Fibroblast of skin of right biceps (primary cell): ENCODE measurements at places on chromosomes 11 and 22.

GRCh38 chr11:8296038-8296649 lies 32.5 kb upstream of the LMO1 start:
- no peak for DNase-seq

DNA sequence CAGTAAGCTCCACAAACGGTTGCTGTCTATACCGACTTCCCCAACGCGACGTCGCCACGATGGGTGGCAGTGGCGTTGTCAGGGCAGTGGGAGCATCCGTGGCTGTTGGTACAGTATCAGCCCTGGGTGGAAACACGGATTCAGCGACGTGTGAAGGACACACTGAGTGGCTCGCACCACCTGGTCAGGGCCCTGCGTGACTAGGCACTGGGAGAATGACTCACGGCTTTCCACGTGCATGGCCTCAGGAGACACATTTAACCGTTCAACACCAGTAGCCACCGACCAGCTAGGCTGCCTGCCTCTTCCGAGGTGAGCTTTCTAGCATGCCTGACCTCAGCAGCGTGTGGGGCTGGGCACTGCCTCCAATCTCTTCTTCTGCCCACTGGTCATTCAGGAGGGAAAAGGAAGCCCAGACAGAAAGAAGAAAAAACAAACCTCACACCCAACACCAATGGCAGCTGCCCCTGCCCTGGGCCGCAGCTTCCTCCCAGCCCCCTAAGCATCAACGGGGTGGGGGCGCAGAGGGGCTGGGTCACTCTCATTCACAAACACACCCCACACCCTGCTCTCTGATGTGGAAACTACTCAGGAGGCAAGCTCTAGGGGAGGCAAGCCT lies 59.0 kb downstream of the MYH9 start:
- peak; percentile 88 for DNase-seq

DNA sequence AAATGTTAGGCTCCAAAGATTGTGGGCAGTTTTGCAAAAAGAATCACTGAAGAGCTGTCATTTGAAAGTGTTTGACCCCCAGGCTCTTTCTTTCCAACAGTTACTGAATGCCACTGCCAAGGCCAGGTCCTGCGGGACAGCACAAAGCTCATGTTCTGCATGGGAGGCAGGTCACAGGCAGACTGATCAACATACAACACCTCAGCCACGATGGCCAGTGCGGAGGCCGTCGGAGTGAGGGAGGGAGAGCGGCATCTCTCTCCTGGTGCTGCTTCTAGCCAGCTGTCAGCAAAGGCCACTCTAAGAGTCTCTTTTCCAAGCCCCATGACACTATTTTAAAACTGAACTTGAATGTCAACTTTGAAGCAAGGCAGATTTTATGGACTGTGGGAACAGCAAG lies 49.9 kb downstream of the ARFGAP3 start:
- no peak for DNase-seq

- no peak for DNase-seq
Observed at GRCh38 chr22:31136155-31136554, 4.2 kb downstream of the PLA2G3 start.
